ENCODE measurements at places on chromosomes 1 and 21.
A peak's percentile ranks its signal among the peaks of the same experiment; 100 is the strongest.

GRCh38 chr1:233328142-233328921 is 808 bp downstream of the MAP3K21 start:
- DNase-seq = peak; percentile 51

DNA sequence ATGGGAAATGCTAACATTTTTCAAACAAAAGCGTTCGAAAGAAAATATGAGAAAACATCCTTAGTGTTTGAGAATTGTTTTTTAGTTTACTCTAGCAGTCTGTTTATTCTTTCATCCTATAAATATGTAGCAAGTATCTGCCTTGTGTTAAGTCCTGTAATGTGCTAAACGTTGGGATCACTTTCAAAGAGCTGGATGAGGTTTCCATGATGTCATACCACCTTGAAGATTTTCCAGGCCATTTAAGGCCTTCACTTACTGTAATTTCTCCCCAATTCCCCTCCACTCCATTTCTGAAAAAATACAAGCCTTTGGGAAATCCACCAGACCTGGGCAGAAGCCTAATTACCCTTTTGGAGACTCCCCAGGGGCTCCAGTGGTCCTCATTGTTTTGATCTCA is 24.2 kb upstream of the CTBS start:
- no peak for DNase-seq

GRCh38 chr1:205058853-205059252 is 15.8 kb downstream of the CNTN2 start:
- DNase-seq = no peak

DNA sequence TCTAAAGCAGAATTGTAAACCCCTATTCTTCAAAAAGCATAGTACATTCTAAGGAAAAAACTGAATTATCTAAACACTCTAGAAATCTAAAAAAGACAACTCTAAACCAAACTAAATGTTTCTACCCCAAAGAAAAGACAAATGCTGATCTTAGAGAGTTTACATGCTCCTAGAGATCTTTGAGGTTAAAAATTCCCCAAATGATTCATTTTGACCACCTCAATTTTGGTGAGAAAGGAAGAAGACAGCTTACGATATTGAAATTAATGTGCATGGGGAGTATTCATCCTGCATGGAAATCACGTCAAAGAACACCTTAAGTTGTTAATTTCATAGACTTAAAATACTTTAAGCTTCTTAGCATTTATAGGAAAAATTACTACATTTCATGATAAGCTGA is 377.8 kb upstream of the RUNX1 start:
- DNase-seq = no peak

GRCh38 chr1:65176591-65176990 is 28.6 kb downstream of the AK4 start:
- DNase-seq = no peak

DNA sequence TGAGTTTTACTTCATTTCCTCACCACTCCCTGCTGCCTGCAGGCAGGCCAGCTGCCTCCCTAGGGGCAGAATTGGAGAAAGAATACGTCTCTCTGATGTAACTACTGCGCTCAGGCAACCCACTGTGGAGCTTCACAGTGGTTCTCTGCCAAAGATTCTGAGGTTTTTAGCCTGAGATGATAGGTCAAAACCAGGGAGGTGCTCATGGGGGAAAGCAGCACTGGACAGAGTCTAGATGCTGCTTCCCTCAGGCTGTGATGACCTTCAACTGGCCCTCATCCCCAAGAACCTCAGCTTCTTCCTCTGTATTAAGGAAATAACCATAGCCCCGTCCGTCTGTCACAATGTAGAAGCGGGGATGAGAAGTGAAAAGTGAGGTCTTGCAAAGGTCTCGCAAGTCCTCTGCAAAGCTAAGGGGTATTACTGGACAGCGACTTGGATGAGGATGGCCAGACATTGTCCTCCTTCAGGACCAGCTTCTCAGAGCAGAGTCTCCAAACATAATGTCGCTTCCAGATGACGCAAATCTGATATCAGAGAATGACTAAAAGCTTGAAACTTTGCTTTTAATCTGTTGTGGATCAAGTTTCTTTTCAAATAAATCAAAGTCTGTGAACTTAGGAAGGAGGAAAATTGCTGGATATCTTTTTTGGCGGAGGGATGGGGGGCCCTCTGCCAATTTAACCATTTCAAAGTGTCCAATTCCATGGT is 65.9 kb upstream of the ATP5PO start:
- no peak for DNase-seq

DNA sequence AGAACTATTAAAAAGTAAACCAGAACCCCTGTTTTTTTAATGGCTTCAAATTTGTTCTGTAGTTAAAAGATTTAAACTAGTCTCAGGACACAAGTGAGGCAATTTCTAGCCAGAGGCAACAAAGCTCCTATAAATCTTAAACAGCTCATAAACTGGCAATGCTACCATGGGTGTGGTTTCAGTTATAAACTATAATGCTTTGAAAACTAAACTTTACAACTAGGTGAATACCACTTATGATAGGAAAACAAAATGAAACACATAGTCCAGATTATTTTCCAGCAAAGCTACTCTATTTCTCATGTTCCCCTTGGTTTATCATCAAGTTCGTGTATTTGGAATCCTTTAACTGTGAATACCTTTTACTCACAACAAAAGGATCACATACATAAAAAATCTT is 282.5 kb downstream of the VAV3 start:
- DNase-seq = no peak

DNA sequence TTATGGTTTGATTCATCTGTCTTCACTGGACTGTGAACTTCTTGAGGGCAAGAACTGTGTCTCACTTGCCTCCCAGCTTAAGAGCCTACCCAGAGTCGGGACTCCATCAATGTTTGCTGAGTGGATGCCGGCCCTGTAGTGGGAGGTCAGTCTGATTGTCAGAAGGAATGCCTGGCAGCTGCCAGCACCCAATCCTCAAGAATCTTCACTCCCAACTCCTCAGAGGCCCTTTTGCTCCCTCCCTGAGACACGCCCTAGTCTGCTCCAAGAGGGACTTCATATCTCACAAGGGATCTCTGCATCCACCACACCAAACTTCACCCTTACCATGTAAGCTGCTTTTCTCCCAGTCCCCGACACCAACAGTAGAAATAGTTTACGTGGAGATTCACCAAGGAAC is 15.2 kb upstream of the KDM4A start:
- DNase-seq = no peak

GRCh38 chr1:159854116-159854692 is 8.3 kb downstream of the VSIG8 start:
- DNase-seq = peak; percentile 46

- DNase-seq = no peak
These were observed 74.3 kb upstream of the FAM3B start for GRCh38 chr21:41242238-41242829.

GRCh38 chr1:166675213-166675612 is 164.1 kb upstream of the POGK start:
- DNase-seq = no peak

DNA sequence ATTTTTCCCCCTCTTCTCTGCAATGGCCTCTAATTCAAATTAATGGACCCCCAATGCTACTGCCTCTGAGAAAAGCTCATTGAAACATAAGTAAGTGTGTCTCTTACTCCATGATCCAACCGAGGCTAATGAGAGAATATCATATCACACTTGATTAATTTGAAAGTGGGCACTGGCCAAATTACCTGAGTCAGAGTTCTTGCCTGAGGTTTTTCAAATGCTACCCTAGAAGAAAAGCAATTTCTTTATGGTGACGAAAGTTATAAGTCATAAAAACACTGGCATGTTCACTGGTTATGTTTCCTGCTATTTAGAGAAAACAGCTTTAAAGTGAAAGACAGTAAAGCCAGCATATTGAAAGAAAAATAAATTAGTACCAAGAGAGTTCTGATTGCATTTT is 368.8 kb upstream of the TMPRSS15 start:
- no peak for DNase-seq

DNA sequence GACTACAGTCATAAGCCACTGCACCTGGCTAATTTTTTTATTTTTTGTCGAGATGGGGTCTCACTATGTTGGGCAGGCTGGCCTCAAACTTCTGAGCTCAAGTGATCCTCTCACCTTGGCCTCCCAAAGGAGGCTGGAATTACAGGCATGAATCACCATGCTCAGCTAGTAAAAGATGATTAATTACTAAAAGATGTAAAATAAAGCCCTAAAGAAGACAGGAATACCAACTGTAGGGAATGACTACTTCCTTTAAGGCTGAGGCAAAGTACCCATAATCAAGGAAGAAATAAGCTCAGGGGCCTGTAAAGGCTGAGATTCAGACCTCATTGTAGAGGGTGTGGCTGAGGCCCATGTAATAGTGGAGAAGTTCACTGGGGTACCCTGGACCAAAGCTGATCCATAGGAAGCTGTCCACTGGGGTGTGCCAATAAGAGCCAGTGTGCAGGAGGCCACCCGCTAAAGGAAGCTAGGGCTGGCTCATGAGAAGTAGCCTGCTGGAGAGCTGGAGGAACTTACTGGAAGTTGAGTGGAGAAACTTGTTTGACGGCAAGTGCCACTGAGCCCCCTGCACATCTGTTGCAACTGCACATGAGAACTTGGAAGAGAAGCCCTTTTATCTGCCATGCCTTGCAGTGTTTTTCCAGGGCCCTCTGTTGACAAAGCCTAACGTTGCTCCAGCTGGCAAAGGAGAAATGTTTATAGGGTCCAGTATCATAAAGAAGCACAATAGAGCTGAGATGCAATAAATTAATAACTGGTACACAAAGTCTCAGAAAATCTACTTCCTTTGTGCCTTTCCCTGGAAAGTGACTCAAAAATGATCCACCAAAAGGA is 17.8 kb upstream of the SERTAD4 start:
- DNase-seq = no peak

DNA sequence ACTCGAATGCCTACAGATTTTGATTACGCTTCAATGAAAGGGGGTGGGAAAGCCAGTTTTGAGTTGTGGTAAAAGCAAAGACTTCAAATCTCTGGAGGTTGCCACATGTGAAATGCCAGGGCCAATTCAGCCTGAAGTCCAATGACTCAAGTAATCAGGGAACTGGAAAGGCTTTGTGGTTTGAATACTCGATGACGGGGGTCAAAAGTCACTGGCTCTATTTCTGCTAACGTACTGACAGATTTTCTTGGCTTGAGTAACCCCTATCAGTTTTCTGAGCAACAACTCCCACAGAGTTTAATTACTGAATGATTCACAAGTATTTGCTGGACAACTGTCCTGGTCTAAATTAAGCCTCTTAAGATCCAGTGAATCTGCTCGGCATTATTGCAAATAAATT is 152.2 kb downstream of the SIPA1L2 start:
- no peak for DNase-seq

DNA sequence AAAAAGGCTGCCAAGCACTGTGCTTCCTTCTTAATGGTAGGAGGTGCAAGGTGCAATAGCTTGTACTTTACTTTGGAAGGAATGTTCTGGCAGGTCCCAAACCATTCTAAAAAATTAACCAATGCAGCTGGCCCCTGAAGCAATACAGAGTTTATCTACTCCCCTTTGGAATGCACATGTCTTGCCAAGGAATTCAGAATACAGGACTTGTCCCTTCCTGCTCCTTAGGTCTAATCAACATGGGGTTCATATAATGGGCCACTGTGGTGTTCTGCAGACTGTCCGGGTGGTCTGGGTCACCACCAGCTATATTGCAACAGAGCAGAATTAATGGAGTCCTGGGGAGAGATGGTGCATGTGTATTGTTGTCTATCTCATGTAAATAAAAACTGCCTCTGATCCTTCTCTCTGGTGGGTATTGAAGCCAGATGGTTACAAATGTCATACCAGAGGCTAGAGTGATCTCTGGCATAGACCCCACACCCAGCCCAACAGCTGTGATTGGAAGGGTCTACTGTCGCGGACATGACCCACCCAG is 112.8 kb downstream of the RIPK4 start:
- DNase-seq = no peak

GRCh38 chr1:26280333-26281042 is 602 bp downstream of the SH3BGRL3 start:
- peak; percentile 47 for DNase-seq

GRCh38 chr1:203321273-203322052 is 16.1 kb downstream of the BTG2 start:
- DNase-seq = no peak

- peak; percentile 17 for DNase-seq
These were observed at the start of gene GRIK3 for GRCh38 chr1:37034121-37035013. GRIK3 (minus strand) TSS chr1:37034515; CDS start chr1:37034108, 407 bp downstream.

DNA sequence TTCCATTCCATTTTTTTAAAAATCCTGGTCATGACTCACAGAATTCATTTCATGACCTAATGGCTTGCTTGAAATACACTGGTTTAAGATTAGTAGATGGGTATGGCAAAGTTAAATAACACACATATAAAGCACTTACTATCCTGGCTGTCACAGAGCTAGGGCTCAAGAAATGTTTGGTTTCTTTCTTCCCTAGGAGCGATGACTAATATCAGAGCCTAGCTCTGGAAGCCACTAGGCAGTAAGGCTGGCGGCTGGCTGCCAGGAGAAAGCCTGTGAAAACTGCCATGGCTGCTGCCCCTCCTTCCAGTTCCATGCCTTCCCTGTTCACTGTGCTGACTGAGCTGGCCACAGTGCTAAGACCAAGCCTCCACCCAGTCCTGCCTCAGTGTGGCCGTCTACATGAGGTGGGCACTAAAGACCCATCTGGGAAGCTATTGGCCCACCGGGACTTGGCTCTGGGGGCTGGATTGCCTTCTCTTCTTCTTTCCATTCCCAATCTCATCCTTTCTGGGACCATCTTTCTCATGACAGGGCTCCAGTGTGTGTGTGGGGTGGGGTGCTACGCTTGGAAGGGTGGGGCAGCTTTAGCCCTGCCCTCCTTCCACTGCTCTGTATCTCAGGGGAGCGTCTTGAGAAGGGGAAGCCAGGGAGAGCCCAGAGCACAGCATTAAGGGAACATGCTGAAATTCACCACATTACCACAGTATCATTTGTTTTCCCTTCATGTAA is 10.8 kb upstream of the ASCL5 start:
- no peak for DNase-seq

- no peak for DNase-seq
These were observed 3.9 kb downstream of the C1QTNF12 start for GRCh38 chr1:1242461-1243265.

- no peak for DNase-seq
These were observed 79.0 kb downstream of the CASZ1 start for GRCh38 chr1:10717296-10718082.

GRCh38 chr1:200409203-200409760 is 554 bp downstream of the ZNF281 start:
- DNase-seq = peak; percentile 60

GRCh38 chr1:10679496-10680220 is 116.8 kb downstream of the CASZ1 start:
- peak; percentile 29 for DNase-seq

GRCh38 chr1:48405400-48405799 is 66.6 kb downstream of the SPATA6 start:
- no peak for DNase-seq

- DNase-seq = no peak
These were observed 37.8 kb downstream of the LRRC71 start for GRCh38 chr1:156958247-156958714.

DNA sequence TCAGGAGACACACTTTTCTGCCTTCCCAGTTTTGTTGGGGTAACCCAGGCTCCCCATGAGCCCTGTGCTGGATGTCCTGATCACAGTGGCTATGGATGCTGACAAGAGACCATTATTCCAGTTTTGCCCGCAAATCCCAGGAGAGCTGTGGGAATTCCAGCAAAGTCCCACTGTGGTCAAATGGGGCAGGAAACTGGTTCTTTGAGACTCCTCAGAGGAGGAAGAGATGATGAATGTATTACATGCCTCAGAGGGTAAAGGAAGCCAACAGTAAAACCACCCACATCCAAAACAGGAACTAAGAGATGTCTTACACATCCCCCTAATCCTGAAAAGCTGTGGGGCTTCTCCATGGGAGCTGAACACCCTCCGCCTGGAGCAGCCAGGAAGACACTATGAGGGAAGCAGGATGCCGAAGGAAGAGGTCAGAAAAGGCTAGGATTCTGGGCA is 12.8 kb upstream of the MPZL1 start:
- no peak for DNase-seq

All from activated CD4-positive, alpha-beta T cell treated with anti-CD3 and anti-CD28 coated beads for 36 hours (primary cell).